CD8-positive, alpha-beta T cell (primary cell): ENCODE measurements at places on chromosomes 3 and 15. TPM values are rescaled to one million over a fixed set of nuclear protein-coding genes. Genes with fewer than 3 reads are reported as not detected.

Gene NUP210
- 82.6 TPM for total RNA-seq

DNA sequence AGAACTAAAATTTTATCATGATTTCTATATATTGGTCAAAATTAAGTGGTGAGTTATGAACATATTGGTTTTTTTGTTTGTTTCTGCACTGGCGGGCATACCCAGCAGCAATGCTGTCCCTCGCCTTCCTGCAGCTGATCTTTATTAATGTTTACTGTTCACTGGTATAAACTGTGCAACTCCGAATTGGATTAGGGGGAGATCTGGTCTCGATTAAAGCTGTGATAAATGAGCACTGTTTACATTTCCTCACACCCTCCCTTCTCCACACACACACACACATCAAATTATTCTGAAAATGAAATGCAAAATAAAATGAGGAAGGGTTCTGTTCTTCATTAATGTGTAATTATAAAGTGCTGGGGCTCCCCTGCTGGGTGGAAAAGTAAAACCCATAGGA, 48.5 kb upstream of the DAZL start:
- no peak for DNase-seq

DNA sequence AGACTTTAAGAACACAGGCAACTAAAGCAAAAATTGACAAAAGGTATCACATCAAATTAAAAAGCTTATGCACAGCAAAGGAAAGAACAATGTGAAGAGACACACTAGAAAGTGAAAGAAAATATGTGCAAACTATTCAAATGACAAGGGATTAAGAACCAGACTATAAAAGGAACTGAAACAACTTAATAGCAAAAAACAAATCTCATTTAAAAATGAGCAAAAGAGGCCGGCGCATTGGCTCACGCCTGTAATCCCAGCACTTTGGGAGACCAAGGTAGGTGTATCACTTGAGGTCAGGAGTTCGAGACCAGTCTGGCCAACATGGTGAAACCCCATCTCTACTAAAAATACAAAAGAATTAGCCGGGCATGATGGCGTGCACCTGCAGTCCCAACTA, 14.4 kb downstream of the NGLY1 start:
- no peak for DNase-seq

DNA sequence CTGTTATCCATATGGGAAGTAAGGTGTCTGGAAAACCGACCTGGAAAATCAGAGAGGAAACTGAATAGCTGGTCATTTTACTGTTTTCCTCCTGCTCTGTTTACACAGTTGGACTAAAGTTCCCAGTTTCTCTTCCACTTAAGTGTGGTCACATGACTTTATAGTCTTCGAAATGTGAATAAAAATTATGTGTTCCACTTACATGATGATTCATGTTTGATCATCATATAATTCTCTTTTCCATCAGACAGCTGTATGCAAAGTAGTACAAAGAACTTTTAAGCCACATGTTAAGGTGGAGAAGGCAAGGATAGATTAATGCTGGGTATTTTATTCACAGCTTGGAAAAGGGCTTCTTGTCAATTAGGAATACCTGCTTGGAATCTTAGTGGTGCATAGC, 525.5 kb upstream of the BCHE start:
- no peak for DNase-seq

DNA sequence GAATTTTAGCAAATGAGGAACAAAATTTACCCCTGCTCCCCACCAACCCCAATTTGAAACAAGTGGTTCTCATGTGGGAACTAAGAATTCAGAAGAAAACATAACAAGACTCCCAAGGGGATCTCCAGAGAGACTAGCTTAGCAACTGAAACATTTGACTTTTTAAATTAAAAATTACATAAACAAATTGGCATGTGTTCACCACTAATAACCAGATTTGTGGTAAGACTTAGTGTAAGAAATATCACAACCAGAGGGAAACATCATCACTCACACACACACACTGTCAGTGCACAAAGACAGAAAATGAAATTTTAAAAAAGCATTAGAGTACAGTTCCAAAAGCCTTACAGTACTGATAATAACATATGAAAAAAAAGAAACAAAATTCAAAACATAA, 348.8 kb downstream of the CGGBP1 start:
- no peak for DNase-seq

Gene UCN2
- total RNA-seq = not detected

Gene ST8SIA2
- total RNA-seq = not detected

- DNase-seq = no peak
Measured at GRCh38 chr3:159538507-159538906, 450.1 kb upstream of the IL12A start.

DNA sequence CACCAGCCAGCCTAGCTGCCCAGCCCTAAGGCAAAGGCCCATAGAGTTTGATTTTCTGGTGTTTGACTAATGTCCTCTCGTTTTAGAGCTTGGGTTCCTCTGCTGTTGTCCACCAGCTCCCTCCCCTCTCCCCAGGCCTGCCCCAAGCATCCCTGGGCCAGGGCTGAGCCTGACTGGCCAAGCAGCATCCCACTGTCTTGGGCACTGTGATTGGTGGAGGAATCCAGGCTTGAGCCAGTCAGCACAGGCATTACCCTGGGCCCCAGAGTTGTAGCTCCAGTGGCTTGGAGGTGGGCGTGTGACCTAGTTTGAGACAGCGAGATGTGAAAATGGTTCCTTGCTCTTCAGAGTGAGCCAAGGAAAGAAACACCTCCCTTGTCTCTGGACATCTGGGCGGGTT, 155.3 kb upstream of the MEF2A start:
- DNase-seq = no peak

DNA sequence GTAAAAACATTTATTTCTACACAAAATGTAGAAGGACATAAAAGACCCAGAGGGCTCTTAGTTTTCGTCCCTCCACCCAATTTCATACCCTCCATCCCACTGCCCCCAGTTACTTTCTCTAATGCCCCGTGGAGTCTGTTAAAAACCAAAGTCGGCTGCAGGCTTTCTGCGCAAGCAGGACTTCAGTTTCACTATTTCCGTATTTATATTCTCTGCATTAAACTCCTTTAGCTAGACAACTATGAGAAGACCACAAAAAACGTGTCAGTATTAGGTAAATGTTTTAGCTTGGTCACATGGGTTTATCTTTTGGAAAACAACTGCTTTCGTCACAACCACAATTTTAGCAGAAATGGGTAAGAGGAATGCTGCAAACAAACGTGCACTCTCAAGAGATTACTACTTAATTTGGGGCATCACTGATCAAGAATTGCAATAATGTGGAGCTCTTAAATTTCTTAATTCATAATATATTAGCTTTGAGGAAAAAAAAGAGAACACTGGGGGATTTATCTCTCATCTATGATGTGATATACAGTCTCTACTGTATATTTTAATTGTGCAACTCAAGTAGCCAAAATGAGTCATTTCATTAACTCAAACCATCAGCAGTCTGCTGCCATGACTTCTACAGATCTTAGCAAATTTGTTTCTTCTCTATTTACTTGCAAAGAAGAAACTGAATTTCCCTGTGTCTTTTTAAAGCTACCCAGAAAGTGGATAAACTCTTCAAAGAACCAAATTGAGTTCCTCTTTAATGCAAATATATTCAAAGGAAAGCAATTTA, 740 bp upstream of the NSMCE3 start:
- DNase-seq = no peak

Gene ALG1L2
- not detected for total RNA-seq

Gene LSM3
- total RNA-seq = 7.5 TPM

DNA sequence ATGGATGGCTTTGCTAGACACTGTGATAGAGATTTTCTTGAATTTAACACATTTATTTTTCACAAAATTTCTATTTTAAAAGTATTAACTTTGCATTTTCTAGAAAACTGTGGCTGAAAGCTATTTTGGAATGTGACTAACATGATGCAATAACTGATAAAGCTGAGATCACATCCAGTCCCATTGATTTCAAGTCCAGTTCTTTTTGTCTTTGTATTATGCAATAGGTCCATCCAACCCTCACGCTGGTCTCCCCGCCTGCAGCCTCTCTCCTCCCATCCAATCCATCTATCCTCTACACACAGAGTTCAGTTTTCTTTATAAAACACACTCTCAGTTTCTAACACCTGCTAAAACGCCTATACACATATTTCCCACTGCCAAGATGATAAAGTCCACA, 178.8 kb downstream of the CNTN3 start:
- no peak for DNase-seq

- DNase-seq = no peak
Measured at GRCh38 chr15:65221697-65222096, 10.4 kb upstream of the CILP start.

Gene TGM5
- not detected for total RNA-seq

Gene CPLX3
- 0.36 TPM for total RNA-seq

DNA sequence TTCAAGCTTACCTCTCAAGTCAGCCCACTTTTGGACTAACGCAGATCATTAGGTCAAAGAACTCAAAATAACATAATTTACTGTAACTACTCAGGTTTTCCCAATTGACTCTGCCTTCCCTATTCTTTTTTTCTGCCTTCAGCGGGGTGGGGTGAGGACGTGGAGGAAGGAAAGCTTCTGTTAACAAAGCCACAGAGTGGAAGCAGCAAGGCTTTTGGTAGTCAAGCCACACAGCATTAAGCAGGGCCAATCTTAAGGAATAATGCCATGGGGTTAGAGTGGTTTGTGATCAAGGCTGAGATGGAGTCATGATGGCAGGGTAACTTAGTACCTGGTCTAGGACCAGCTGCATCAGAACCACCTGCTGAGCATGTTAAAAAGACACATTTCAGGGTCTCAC, 277.5 kb downstream of the TIGIT start:
- no peak for DNase-seq

Gene TMC3
- not detected for total RNA-seq

Gene MYRIP
- not detected for total RNA-seq
